ENCODE measurements at places on chromosomes 7 and 10. TPM values are rescaled to one million over a fixed set of nuclear protein-coding genes. Genes with fewer than 3 reads are reported as not detected.

The TACC2 gene
- total RNA-seq = not detected

The OR2A12 gene
- total RNA-seq = not detected

DNA sequence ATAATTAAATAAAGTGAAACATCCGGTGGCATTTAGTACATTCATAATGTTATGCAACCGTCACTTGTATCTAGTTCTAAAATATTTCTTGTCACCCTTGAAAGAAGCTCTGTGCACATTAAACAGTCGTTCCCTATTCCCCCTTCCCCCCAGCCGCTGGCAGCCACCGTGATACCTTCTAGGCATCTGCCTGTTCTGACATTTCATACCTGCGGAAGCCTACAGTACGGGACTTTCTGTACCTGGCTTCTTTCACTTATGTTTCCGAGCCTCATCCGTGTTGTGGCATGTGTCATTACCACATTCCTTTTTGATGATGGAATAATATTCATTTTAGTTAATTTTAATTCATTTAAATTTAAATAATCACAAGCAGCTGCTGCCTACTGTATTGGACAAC, 13.9 kb upstream of the SFRP5 start:
- no peak for DNase-seq

GRCh38 chr10:119131512-119132240, 27.8 kb downstream of the DENND10 start:
- peak; percentile 54 for DNase-seq

DNA sequence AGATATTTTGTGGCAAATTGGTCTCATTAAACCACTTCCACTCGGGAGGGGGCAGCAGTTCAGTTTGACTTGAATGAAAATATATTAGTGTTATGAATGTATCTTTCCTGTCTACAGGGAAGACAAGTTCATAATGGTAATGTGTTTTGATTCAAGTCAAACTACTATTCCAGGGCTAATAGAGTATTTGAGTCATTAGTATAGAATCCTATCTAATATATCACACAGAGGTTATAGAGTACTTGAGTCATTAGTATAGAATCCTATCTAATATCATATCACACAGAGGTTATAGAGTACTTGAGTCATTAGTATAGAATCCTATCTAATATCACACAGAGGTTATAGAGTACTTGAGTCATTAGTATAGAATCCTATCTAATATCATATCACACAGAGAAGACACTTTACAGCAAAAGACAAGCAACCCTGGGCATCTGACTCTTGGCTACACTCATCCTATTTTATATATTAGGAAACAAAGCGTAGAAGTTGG, 199.7 kb upstream of the MAGI2 start:
- no peak for DNase-seq

DNA sequence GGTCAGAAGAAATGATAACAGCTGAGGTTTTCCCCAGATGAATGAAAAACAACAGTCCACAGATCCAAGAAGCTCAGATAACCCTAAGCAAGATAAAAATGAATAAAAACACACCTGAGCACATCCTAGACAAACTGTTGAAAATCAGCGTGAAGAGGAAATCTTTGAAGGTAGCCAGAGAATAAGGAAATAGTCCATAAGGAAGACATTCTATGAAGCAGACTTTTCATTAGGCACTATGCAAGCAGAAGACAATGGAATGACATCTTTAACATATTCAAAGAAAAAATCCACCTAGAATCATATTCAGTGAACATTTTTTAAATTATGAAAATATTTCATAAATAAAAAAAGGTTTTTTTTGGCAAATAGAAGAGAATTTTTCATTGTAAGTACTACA, 15.1 kb upstream of the IL15RA start:
- DNase-seq = no peak

GRCh38 chr7:45035893-45036292, 35.9 kb downstream of the CCM2 start:
- no peak for DNase-seq

The ZNF33B gene
- 71.3 TPM for total RNA-seq

The CRYGN gene
- not detected for total RNA-seq

DNA sequence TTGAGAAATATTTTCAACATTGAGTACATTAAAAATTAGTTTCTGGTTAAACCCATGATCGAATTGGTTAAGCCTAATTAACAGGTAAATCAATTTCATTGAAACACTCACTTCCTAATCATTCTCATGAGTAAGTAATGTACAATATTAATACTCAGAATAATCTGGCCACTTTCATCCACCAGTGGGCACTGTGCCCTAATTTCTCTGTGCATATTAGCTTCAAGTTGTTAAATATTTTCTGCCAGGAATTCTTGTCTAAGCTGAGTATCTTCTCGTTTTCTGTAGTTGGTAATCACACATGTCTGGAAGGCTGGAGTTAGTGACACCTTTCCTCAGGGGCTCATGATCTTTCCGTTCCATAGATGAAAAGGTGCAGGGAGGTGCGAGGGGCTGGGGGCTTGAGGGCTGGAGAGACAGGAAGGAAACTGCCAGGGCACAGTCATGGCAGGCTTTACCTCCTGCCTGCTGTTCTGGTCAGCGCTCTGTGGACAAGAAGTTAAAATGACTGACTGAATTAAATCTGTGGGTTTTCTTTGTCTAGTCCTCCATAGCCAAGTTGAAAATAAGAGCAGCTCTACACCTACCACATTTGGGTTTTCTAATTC, 71.9 kb downstream of the WIPF3 start:
- DNase-seq = peak; percentile 12

DNA sequence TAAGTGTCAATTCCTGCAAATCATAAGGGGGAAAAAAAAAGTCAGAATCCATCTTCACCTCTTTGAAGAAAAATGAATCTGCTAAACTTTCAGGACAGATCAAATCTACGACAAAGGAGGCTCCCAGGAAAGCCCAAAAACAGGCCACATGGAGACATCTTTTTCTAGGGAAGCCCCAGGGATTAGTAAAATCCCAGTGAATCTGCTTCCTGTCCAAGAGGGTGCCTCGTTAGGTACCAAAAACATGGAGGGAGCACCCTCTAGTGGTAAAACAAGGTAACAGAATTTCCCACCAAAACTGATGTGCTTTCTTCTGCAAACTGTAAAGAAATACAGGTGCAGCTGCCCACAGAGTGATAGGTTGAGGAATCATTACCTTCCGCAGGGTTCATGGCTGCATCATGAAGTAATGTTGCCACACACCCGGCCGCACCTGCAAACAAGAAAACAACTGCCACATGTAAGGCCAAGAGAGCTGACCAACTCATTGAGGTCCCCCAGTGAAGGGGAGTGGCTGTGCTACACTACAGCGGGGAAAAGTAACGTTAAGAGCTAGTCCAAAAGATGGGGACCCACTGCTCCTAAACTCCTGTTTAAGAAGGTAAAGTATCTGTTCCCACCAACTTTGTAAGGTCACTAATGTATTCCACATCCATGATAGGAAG, 7.9 kb downstream of the SLC25A28 start:
- DNase-seq = peak; percentile 58

DNA sequence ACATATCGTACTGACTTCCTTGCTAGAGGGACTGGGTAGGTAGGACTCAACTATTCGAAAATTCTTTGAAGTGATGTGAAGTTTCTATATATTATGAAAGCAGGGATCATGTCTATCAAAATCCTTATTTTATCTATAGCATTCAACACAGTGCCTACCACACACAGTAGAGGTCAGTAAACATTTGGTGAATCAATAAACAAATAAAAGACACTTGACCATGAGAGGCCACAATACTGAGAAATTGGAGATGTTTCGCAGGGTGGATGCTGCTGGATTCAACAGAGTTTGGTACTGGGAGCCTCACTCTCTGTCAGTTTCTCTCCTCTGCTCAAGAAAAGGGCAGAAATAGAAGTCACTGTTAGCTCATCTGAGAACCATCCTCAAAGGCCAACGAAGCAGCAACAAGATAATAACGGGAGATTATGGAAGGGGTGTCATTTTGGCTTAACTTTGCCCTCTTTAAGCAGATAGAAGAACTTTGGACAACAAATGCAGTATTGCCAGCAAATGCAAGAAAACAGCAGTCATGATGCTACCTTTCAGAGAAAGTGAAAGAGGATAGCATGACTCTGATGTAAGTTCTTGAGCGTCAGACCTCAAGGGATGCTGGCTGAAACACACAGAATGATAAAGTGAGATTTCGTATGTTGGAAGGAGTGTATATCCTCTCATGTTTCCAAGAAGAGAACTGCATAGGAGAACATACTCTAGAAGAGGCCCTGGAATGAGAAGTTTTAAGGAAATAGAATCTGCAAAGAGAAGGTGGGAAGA, 107.6 kb downstream of the SEMA3E start:
- no peak for DNase-seq

The SPDYE1 gene
- 0.17 TPM for total RNA-seq

Measured in CD4-positive, alpha-beta memory T cell (primary cell).